ENCODE measurements at places on chromosomes 2 and 18. TPM values are rescaled to one million over a fixed set of nuclear protein-coding genes. Genes with fewer than 3 reads are reported as not detected.

Gene SERPINB3
- total RNA-seq, result not detected

Gene NAT8
- total RNA-seq, result not detected

Gene SFXN5
- 20.7 TPM for total RNA-seq

Gene STAT4
- total RNA-seq, result 3.0 TPM

Gene LOXL3
- total RNA-seq, result 11.1 TPM

Data from temporal lobe (tissue), 4 donors.